CD8-positive, alpha-beta memory T cell (primary cell): ENCODE measurements at places on chromosomes 1 and 21. TPM values are rescaled to one million over a fixed set of nuclear protein-coding genes. Genes with fewer than 3 reads are reported as not detected.

TRIM62 gene
- 5.5 TPM for total RNA-seq

HCRTR1 gene
- not detected for total RNA-seq

LEFTY1 gene
- total RNA-seq: not detected

TEDDM1 gene
- not detected for total RNA-seq

PYGO2 gene
- total RNA-seq: 34.2 TPM

FGR gene
- total RNA-seq: 1.8 TPM

RPTN gene
- total RNA-seq: not detected

HSF2BP gene
- total RNA-seq: 1.4 TPM

CFHR4 gene
- total RNA-seq: not detected

PTGFR gene
- not detected for total RNA-seq

DNTTIP2 gene
- 109 TPM for total RNA-seq

S100A3 gene
- not detected for total RNA-seq

OR2L2 gene
- total RNA-seq: not detected

MAN1C1 gene
- total RNA-seq: 2.8 TPM

NTMT2 gene
- not detected for total RNA-seq

TTC39A gene
- not detected for total RNA-seq

LRRIQ3 gene
- 2.9 TPM for total RNA-seq

DNALI1 gene
- not detected for total RNA-seq

KCNA3 gene
- total RNA-seq: 38.4 TPM

AK5 gene
- total RNA-seq: 0.46 TPM

C1QB gene
- 0.20 TPM for total RNA-seq

ATP1A4 gene
- total RNA-seq: not detected

NR5A2 gene
- not detected for total RNA-seq
